ENCODE measurements at places on chromosomes 4 and X. TPM values are rescaled to one million over a fixed set of nuclear protein-coding genes. Genes with fewer than 3 reads are reported as not detected.
A peak's percentile ranks its signal among the peaks of the same experiment; 100 is the strongest.

Gene F9
- not detected for total RNA-seq

Gene NDST3
- not detected for total RNA-seq

Gene PNCK
- 0.67 TPM for total RNA-seq

Gene SLBP
- total RNA-seq: 15.8 TPM

Gene MGARP
- not detected for total RNA-seq

Gene EBP
- total RNA-seq: 20.8 TPM

Gene CPLX1
- 0.51 TPM for total RNA-seq

Gene UGT2B17
- total RNA-seq: 0.32 TPM

GRCh38 chrX:70013466-70014381 lies 36.0 kb downstream of the AWAT2 start:
- H3K36me3 ChIP-seq: no peaks in the 10 kb centered on the region
- no peak overlapping the region for H3K27ac ChIP-seq
- H3K27me3 ChIP-seq: peaks cover 12% of the 10 kb centered on the region
- H3K4me1 ChIP-seq: no peaks in the 10 kb centered on the region
- no peak overlapping the region for H3K4me3 ChIP-seq
- peak; percentile 51 for DNase-seq

- no peaks in the 10 kb centered on the region for H3K36me3 ChIP-seq
- no peaks in the 10 kb centered on the region for H3K4me1 ChIP-seq
Measured at GRCh38 chr4:40378619-40379018, 43.5 kb downstream of the CHRNA9 start.

DNA sequence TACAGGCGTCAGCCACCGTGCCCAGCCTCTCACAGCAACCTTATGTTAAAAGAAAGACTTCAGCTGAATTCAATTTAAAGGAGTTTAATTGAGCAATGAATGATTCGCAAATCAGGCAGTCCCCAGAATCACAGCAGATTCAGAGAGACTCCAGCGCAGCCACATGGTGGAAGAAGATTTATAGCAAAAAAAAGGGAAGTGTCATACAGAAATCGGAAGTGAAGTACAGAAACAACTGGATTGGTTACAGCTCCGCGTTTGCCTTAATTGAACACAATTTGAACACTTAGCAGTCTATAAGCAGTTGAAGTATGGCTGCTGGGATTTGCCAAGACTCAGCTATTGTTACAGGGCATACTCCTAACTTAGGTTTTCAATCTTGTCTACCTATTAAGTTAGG lies 19.8 kb downstream of the CENPVL3 start:
- no peak overlapping the region for H3K27ac ChIP-seq
- no peaks in the 10 kb centered on the region for H3K4me1 ChIP-seq
- H3K4me3 ChIP-seq: no peak overlapping the region
- peaks cover 3% of the 10 kb centered on the region for H3K27me3 ChIP-seq

DNA sequence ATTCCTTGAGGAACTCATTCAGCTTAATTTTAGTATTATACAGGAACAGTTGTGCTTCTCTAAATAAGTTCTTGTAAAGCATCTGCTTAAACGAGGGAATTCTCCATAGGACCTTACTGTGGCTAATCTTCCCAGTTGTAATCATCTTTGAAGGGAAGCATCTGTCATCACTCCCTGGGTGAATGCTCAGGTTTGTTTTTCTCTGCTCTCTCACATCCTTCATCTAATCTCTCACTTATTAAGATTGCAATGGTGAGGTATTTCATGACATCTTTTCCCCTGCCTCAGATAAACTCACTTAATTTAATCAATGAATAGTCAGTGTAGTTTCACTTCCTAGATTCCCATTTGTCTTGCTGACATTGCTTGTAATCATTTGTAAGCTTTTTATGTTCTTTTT lies 121.8 kb upstream of the ADAMTS3 start:
- H3K4me3 ChIP-seq: no peak overlapping the region
- no peaks in the 10 kb centered on the region for H3K36me3 ChIP-seq
- H3K27me3 ChIP-seq: no peaks in the 10 kb centered on the region
- no peak overlapping the region for H3K27ac ChIP-seq

GRCh38 chr4:118344801-118345200 lies 8.0 kb downstream of the PRSS12 start:
- no peaks in the 10 kb centered on the region for H3K36me3 ChIP-seq
- H3K4me3 ChIP-seq: no peak overlapping the region
- H3K27ac ChIP-seq: no peak overlapping the region
- H3K27me3 ChIP-seq: no peaks in the 10 kb centered on the region

- no peaks in the 10 kb centered on the region for H3K36me3 ChIP-seq
- H3K27me3 ChIP-seq: no peaks in the 10 kb centered on the region
- H3K4me3 ChIP-seq: no peak overlapping the region
- DNase-seq: no peak
- H3K4me1 ChIP-seq: peaks cover 33% of the 10 kb centered on the region
Measured at GRCh38 chr4:173247321-173247720, 78.7 kb downstream of the GALNT7 start.

- no peaks in the 10 kb centered on the region for H3K36me3 ChIP-seq
- no peak overlapping the region for H3K4me3 ChIP-seq
- no peak for DNase-seq
Measured at GRCh38 chr4:186727977-186728519, 4.4 kb upstream of the FAT1 start.

- no peak overlapping the region for H3K27ac ChIP-seq
- no peaks in the 10 kb centered on the region for H3K36me3 ChIP-seq
- DNase-seq: no peak
- H3K27me3 ChIP-seq: no peaks in the 10 kb centered on the region
- no peak overlapping the region for H3K4me3 ChIP-seq
- no peaks in the 10 kb centered on the region for H3K4me1 ChIP-seq
Measured at GRCh38 chrX:124216396-124217115, 115.9 kb upstream of the TEX13D start.

DNA sequence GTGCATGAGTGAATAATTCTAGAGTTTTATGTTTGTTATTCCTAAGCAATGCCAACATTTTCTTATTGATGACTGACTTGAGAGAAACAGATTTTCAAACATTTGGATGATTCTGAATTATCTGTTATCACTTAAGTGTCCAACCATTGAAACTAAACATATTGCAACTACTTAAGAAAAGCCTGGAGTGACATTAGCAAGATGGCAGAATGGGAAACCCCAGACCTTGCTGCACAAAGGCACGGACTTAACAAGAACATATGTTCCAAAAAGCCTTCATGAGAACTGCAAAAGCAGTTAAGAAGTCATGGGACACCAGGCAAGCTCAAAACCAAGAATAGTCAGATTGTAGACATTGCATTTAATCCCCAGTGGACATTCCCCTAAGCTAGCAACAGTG lies 215.1 kb downstream of the DCHS2 start:
- H3K27me3 ChIP-seq: no peaks in the 10 kb centered on the region
- no peaks in the 10 kb centered on the region for H3K36me3 ChIP-seq
- no peaks in the 10 kb centered on the region for H3K4me1 ChIP-seq
- H3K27ac ChIP-seq: no peak overlapping the region
- no peak for DNase-seq

GRCh38 chrX:80984118-80984517 lies 174.4 kb upstream of the BRWD3 start:
- H3K27me3 ChIP-seq: no peaks in the 10 kb centered on the region
- no peak for DNase-seq
- no peak overlapping the region for H3K27ac ChIP-seq

DNA sequence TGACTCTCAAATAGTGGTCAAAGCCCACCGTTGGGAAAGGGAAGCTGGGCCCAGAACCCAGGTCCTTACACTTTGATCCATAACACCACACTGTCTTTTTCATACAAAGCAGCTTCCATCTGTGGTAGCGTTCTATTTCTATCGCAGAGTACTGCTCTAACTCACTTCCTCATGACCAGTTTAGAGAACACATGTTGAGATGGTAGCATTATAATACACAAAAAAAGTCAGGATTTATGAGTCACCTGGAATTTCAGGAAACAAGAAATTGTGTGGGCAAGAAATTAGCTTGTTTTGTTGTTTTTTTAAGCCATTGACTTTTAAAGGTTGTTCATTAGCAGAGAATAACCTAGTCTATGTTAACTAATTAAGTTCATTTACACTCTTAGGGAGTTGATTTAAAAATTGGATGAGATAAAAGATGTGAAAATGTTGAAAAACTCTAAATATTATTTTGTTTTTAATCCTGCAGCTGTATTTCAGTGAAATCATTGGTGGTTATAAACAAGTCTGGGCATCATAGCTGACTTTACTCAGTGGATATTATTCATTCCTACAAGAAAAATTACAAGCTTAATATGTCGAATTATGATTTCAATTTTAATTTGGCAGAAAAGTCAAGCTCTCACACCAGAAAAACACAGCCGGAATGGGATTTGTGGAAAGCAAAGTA lies 1011.1 kb upstream of the HS3ST1 start:
- no peak overlapping the region for H3K27ac ChIP-seq
- no peak overlapping the region for H3K4me3 ChIP-seq
- DNase-seq: no peak
- H3K27me3 ChIP-seq: no peaks in the 10 kb centered on the region
- no peaks in the 10 kb centered on the region for H3K36me3 ChIP-seq

- no peaks in the 10 kb centered on the region for H3K36me3 ChIP-seq
- no peaks in the 10 kb centered on the region for H3K4me1 ChIP-seq
- H3K27me3 ChIP-seq: no peaks in the 10 kb centered on the region
Measured at GRCh38 chr4:106603471-106603870, 234.9 kb upstream of the GIMD1 start.

- H3K36me3 ChIP-seq: no peaks in the 10 kb centered on the region
- H3K4me3 ChIP-seq: no peak overlapping the region
- H3K4me1 ChIP-seq: no peaks in the 10 kb centered on the region
- DNase-seq: peak; percentile 55
- no peaks in the 10 kb centered on the region for H3K27me3 ChIP-seq
Measured at GRCh38 chrX:314049-314448, 4.5 kb downstream of the GTPBP6 start.

DNA sequence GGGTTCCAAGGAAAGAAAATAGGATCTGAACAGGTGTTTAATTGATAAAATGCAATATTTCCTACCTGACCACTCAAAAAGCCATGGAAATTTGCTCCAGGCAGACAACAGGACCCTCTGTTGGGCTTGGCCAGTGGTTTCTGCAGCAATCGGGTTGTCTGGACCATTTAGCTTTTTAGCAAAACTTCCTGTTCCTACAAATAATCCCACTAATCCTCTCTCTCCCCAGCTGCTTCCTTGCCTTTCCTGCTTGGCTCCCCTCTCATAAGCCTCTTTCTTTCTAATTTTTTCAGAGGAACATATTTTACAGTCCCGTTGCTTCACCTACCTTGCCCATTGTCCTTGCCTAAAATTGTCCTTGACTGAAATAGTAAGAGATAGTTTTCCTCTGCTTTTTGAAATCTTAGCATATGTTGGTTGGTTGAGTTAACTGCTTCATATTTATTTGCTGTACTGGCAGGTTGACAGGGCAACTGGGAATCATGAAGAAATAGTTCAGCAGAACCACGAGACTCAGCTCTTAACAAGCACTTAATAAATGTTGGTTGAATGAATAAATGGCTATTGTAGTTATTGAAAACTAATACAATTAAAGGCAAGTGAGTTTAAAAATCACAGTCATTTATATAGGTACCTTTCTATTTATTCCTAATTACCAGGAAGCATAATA lies 259.8 kb downstream of the KCNIP4 start:
- no peaks in the 10 kb centered on the region for H3K27me3 ChIP-seq
- H3K4me3 ChIP-seq: no peak overlapping the region
- no peaks in the 10 kb centered on the region for H3K4me1 ChIP-seq
- DNase-seq: no peak
- no peak overlapping the region for H3K27ac ChIP-seq

DNA sequence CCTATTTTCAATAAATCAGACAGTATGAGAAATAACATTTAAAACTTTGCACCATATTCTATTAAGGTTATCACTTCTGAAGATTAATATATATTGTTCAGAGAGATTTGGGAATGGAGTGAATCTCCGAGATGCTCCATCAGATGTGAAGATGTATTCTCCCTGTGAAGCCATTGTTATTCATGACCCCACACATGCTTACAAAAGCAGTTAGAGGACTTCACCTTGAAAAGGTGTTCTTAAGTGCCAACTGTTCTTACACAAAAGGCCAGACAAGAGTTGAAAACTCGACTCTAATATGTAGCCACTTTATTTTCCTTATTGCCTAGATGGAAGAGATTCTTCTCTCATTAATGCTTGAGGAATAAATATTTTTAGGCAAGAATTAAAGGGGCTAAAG lies 54.3 kb upstream of the NEIL3 start:
- H3K4me3 ChIP-seq: no peak overlapping the region
- H3K27ac ChIP-seq: no peak overlapping the region
- H3K36me3 ChIP-seq: no peaks in the 10 kb centered on the region
- DNase-seq: no peak
- H3K4me1 ChIP-seq: no peaks in the 10 kb centered on the region

All from pancreas (tissue), 10 donors.